H1 (cell line): ENCODE measurements at places on chromosomes 6 and 20. TPM values are rescaled to one million over a fixed set of nuclear protein-coding genes. Genes with fewer than 3 reads are reported as not detected.

DNA sequence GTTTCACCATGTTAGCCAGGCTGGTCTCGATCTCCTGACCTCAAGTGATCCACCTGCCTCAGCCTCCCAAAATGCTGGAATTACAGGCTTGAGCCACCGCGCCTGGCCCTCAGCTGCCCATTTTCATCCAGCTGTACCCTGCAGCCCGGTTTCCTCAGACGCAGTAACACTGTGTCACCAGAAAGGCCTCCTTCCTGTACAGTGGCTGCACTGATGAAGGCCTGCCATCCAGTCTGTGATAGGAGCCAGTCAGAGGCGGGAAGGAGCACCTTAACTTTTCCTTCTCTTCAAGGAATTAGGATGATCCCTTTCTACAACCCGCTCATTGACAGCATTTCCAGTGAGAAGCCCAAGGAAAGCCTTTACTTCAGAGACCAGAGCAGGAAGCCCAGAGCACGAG lies 75.9 kb downstream of the GFOD1 start:
- H3K4me1 ChIP-seq: no peaks in the 10 kb centered on the region; the same call in 1 of the 2 replicates
- H3K27ac ChIP-seq: no peak overlapping the region
- H3K36me3 ChIP-seq: no peaks in the 10 kb centered on the region
- DNase-seq: no peak

DNA sequence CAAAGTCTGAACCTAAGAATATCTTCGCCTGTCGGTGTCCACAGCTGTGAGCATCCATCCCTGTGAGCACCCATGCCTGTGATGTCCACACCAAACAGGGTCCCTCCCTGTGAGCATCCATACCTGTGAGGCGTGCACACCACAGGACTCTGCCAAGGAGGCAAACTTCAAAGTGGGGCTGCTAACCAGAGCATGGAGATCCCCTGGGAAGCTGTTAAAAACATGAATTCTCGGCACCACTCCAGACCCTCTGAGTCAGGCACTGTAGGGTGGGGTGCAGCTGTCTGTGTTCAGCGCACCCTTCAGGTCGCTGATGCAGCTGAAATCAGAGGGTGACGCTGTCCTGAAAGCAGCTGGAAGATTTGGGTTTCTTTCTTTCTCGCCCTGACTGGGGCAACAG lies 85.4 kb upstream of the NXT1 start:
- H3K4me3 ChIP-seq: no peak overlapping the region
- H3K27ac ChIP-seq: no peak overlapping the region
- no peak for DNase-seq
- no peaks in the 10 kb centered on the region for H3K27me3 ChIP-seq

- no peaks in the 10 kb centered on the region for H3K4me1 ChIP-seq
- DNase-seq: no peak
- H3K4me3 ChIP-seq: no peak overlapping the region
- no peaks in the 10 kb centered on the region for H3K27me3 ChIP-seq
- H3K27ac ChIP-seq: no peak overlapping the region
These were observed 254.3 kb downstream of the BTBD3 start for GRCh38 chr20:12171923-12172524.

- peaks cover 2% of the 10 kb centered on the region for H3K4me1 ChIP-seq
- no peaks in the 10 kb centered on the region for H3K36me3 ChIP-seq
- no peaks in the 10 kb centered on the region for H3K27me3 ChIP-seq
- H3K27ac ChIP-seq: no peak overlapping the region
These were observed 138.1 kb downstream of the TBXT start for GRCh38 chr6:166029506-166029905.

DNA sequence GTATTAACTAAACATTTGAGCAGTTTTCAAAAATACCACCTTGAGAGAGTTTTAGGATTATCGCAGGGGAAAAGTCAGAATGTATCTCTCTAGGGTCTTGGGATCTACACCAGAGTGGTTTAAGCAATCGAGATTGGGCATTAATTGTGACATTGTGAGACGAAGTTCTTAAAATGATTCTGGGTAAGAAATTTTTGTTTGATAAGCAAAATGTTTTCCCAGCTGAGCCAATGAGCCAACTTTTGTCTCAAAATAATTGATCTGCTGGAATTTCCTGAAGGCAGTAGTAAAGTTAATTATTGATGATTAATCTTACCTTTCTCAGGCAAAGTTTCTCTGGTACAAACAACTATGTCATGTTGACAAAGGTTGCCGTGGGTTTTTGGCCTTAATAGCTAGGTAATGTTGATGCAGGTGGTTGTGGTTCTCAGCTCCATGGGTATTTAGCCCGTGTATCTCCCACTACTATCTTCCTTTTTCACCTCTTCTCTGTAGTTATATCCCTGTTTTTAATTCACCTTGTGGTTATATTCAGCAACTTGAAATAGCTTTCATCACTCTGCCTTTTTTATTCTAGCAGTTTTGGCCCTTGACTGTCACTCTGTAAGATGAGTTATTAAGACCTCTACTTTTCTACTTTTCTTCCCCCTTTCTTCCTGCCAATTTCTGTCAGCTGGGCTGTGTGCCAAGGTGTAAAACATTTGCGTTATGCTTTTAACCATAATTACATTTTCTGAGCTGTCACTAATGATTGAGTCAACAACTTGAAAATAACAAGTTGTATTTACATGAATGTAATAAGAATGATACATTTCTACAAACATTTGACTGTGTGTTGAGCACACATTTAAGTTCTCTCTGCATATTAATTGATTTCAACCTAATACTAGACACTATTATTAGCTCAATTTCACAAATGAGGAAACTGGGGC lies 368.3 kb upstream of the BTBD3 start:
- DNase-seq: no peak
- no peak overlapping the region for H3K27ac ChIP-seq
- H3K4me1 ChIP-seq: no peaks in the 10 kb centered on the region
- H3K36me3 ChIP-seq: no peaks in the 10 kb centered on the region

DNA sequence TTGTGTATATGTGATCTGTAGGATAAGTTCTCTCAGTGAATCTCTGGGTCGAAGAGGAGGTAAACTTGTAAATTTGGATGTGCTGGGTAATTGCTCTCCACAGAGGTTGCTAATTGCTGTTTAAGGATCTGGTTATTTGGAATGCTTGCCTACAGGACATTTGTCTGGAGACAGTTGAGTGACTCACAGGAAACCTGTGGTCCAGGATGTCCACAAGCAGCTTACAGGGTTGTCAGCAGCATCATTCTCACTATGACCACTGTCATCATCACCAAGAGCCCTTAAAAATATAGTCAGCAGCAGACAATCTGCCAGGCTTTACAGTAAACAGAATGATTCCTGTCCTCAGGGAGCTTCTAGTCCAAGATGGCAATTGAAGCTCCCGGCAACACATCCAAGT lies 31.2 kb upstream of the KCNK5 start:
- H3K27me3 ChIP-seq: no peaks in the 10 kb centered on the region
- no peaks in the 10 kb centered on the region for H3K36me3 ChIP-seq
- no peak overlapping the region for H3K4me3 ChIP-seq
- peaks cover 11% of the 10 kb centered on the region; the same call in 1 of the 2 replicates for H3K4me1 ChIP-seq
- no peak overlapping the region for H3K27ac ChIP-seq

DNA sequence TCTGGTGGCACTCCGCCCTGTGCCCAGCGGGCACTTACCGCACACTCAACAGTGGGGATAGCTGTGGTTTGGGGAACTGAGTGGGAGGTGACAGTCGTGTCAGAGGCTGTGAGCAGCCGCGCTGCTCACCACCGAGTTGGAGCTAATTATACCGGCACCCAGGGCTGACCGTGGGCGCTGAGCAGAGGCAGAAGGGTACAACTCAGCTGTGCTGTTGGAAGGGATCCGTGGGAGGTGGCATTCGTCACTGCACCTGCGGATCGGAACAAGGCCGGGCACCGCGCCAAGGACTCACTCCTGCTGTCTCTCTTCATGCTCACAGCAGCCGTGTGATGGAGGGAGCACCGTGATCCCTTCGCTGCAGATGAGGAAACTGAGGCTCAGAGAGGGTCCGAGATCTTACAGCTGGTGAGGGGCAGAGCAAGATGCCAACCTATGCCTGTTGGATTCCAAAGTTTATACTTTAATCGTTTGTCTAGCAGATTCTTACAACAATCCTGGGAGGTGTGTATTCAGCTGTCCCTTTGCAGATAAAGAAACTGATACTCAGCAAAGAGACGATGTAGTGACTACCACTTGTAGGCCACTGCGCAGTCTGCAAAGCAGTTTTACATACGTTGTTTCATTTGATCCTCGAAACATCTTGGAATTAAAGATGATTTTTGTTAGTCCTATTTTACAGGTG lies 713 bp upstream of the ELMO2 start:
- 0 out of 2 replicates have a peak, but pooled peaks cover 2% of the 10 kb centered on the region for H3K4me1 ChIP-seq
- no peaks in the 10 kb centered on the region; the same call in 1 of the 2 replicates for H3K27me3 ChIP-seq
- H3K27ac ChIP-seq: no peak overlapping the region
- DNase-seq: no peak

- no peaks in the 10 kb centered on the region for H3K36me3 ChIP-seq
- no peak overlapping the region for H3K4me3 ChIP-seq
- H3K27ac ChIP-seq: no peak overlapping the region
- no peak for DNase-seq
These were observed 646.6 kb downstream of the HACE1 start for GRCh38 chr6:104212977-104213668.

- no peaks in the 10 kb centered on the region for H3K27me3 ChIP-seq
- H3K4me3 ChIP-seq: no peak overlapping the region
- no peaks in the 10 kb centered on the region for H3K36me3 ChIP-seq
- no peak overlapping the region for H3K27ac ChIP-seq
These were observed 41.0 kb downstream of the GFOD1 start for GRCh38 chr6:13446381-13446780.

GRCh38 chr6:45775026-45775697 lies 240.5 kb downstream of the CLIC5 start:
- no peak overlapping the region for H3K27ac ChIP-seq
- H3K4me1 ChIP-seq: no peaks in the 10 kb centered on the region
- H3K27me3 ChIP-seq: no peaks in the 10 kb centered on the region
- H3K4me3 ChIP-seq: no peak overlapping the region

DNA sequence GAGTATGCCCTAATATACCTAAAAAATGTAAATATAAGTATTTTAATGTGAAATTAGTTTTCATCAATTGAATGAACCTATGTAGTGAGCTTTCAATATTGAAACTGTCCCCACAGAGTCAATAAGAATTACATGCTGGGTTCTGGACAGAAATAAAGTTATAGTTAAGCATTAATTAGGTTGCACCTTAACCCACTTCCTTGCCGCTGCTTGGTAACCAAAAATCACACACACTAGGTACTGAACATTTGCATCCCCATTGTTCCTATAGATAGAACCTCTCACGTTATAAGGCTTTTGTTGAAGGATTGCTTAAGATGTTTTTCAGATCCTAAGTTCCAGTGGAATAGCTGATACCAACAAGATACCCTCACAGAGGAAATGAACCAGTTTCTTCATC lies 237.1 kb upstream of the OPRM1 start:
- H3K4me1 ChIP-seq: no peaks in the 10 kb centered on the region
- H3K36me3 ChIP-seq: no peaks in the 10 kb centered on the region
- H3K4me3 ChIP-seq: no peak overlapping the region
- H3K27ac ChIP-seq: no peak overlapping the region

- H3K27me3 ChIP-seq: no peaks in the 10 kb centered on the region
- peaks cover 2% of the 10 kb centered on the region; the same call in 1 of the 2 replicates for H3K36me3 ChIP-seq
- DNase-seq: no peak
- H3K27ac ChIP-seq: no peak overlapping the region
- H3K4me3 ChIP-seq: no peak overlapping the region
These were observed 182.2 kb downstream of the AKAP7 start for GRCh38 chr6:131317516-131317915.

DNA sequence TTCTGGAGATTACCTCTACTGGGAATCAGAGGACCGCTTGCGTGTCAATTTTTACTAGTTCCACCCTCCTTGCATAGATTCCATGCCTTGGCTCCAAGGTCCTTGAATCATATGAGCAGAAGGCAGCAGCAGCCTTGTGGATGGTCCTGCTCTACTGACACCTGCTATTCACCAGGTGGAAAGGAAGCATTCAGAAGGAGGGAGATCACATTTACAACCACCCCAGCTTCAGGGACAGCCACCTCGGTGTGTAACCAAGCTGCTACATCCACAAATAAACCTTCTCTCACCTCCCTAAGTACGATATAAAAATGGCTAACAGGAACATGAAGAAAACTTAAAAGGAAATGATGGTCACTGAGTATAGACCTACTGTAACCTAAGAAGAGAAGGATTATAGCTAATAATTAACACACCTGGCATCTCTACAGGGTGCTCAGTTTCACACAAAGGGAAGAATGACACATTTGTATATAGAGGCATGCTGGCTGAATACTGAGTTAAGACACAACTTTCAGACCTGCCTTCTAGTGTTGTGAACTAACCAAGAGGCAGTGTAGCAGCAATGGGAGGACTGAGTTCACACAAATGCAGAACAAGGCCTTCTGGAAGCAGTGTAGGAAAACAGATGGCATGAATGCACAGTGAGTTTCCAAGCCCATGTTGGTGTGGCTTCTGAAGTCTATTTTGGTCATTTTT lies 46.3 kb upstream of the SRPK1 start:
- H3K4me3 ChIP-seq: no peak overlapping the region
- no peak for DNase-seq
- no peaks in the 10 kb centered on the region for H3K36me3 ChIP-seq
- no peak overlapping the region for H3K27ac ChIP-seq

DNA sequence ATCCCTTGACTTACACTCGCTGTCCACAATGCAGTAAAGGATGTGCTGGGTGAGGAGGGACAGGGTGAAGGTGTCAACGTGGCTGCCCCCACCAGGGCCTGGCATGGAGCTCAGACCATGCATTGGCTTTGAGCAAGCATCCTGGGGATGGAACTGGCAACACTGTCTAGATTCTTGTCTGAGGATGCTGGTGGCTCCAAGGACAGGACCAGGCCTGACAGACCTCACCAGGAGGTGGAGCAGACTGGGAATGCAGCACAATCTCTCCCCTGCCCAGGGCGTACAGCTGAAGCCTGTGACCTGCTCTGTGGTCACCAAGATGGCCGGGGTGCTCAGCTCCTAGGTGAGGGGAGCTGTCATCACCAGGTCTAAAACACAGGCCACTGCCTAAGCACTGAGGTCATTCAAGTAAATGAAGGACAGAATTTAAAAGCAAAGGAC lies 50.9 kb downstream of the MYH7B start:
- H3K27me3 ChIP-seq: no peaks in the 10 kb centered on the region
- peaks cover 20% of the 10 kb centered on the region for H3K36me3 ChIP-seq
- no peak for DNase-seq
- H3K27ac ChIP-seq: no peak overlapping the region
- no peak overlapping the region for H3K4me3 ChIP-seq

- no peak for DNase-seq
- no peaks in the 10 kb centered on the region for H3K4me1 ChIP-seq
- H3K4me3 ChIP-seq: no peak overlapping the region
- no peaks in the 10 kb centered on the region for H3K36me3 ChIP-seq
- H3K27me3 ChIP-seq: peaks cover 6% of the 10 kb centered on the region
- H3K27ac ChIP-seq: no peak overlapping the region
These were observed 5.5 kb upstream of the NTSR1 start for GRCh38 chr20:62702895-62703852.

DNA sequence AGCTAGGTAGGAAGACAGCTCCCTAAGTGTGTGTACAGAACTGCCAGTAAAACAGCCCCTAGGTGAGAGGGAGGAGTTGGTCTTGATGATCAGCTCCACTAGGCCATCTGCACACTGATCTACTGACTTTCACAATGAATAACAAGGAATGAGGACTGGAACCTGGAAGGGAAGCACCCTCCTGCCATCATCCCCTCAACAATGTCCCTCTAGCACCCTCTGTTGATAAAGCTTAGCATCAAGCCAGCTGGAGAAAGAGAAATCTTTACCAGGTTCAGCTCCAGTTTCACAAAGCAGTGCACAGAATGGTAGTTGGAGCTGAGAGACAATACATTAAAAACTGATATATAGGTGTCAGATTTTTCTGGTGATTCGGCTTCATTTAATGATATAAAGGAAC lies 57.2 kb upstream of the IRAK1BP1 start:
- H3K4me3 ChIP-seq: no peak overlapping the region
- H3K36me3 ChIP-seq: no peaks in the 10 kb centered on the region
- H3K4me1 ChIP-seq: no peaks in the 10 kb centered on the region
- no peaks in the 10 kb centered on the region for H3K27me3 ChIP-seq

SRMS gene
- total RNA-seq: 0.29 and 0.76 TPM in 2 replicates

SYNJ2 gene
- 13.5 and 13.9 TPM in 2 replicates for total RNA-seq

BCAS1 gene
- total RNA-seq: 0.19 and 0.27 TPM in 2 replicates

ULBP2 gene
- total RNA-seq: not detected in 2 replicates

MED23 gene
- 13.0 and 13.8 TPM in 2 replicates for total RNA-seq
